Hematopoietic multipotent progenitor cell treated with erythropoietin and hydrocortisone succinate and interleukin-3 and kit ligand, for 15 days (in vitro differentiated cells): ENCODE measurements at places on chromosomes 6 and 20.

- DNase-seq, result no peak
Measured at GRCh38 chr6:21596145-21596948, 2.8 kb downstream of the SOX4 start.

- DNase-seq, result no peak
Measured at GRCh38 chr6:14593286-14593685, 475.7 kb downstream of the CD83 start.

GRCh38 chr6:106192824-106193223, 106.7 kb downstream of the PRDM1 start:
- no peak for DNase-seq

DNA sequence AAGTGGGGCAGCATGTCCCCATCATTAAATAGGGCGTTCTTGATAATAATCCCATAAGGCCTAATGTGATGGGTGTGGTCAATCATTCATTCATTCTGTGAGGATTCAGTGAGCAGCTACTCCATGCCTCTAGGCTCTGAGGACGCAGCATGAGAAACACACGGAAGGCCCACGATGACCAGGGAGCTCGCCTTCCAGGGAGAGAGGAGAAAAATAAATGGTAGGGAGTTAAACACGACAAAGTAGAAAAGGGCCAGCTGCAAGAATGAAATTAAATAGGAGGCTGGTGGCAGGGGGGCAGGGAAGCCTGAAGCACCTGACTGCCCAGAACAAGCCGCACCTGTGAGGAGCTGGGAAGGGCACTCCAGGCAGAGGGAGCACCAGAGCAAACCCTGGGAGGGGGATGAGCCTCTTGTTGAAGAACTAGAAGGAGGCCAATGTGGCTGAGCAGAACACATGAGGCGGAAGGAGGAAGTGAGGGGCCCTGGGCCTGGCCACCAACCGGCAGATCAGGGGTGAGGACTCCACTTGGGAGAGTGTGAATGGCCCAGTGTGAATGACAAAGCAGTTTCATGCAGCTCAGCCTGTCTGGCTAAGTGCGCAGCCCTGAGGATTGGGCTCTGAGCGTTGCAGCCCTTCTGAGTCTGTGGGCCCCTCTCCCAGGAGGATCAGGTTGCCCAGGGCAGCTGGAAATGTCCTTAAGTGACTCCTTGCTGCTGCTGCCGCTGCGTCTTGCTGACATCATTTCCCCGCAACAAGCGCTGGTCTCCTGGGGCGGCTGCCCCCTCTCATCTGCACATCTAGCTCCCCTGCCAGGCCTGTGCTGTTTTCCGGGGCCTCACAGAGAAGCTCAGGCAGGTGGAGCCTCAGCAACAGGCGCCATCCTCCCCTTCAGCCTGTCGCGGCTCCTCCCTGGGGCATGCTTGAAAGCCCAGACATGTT, 99.9 kb downstream of the CDH26 start:
- no peak for DNase-seq

DNA sequence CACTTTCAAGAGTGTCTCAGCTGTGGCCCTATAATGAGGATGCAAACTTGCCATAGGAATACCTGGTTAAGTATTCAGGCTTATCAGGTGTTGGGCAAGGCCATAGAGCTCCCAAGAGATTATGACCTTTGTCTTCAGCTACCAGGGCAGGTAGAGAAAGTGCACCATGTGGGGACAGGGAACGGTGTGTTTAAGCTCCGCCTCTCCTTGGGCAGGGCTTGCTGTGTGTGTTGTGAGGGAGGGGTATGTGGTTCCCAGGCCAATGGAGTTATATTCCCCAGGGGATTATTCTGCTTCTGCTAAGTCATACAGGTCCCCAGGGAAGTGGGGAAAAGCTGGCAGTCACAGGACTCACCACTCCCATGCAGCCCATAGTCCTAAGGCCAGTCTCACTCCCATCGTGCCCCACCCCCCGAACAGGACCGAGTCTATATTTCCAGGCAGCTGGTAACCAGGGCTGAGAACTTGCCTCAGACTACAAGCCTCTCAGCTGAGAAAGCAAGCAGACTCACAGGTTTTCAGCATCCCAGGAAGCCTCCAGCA, 660.2 kb downstream of the HTR1B start:
- DNase-seq, result no peak

DNA sequence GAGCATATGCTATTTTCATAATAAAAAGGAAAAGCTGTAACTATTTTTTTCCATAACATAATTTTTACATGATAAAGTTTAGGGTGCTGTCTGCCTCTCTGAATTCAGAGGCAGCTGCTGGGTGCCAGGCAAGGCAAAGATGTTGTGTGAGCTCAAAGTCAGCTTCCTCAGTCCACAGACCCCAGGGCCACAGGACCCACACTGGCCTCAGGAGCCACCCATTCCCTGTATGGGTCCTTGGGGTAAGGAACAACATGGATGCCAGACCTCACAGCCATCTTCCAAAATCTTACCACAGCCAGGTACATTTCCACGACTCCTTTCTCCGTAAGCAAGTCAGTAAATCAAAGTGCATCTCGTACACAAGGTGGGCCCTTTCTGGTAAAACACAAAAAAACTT, 16.4 kb upstream of the MAFB start:
- no peak for DNase-seq
